ENCODE measurements at places on chromosomes 12 and 14. TPM values are rescaled to one million over a fixed set of nuclear protein-coding genes. Genes with fewer than 3 reads are reported as not detected.

DNA sequence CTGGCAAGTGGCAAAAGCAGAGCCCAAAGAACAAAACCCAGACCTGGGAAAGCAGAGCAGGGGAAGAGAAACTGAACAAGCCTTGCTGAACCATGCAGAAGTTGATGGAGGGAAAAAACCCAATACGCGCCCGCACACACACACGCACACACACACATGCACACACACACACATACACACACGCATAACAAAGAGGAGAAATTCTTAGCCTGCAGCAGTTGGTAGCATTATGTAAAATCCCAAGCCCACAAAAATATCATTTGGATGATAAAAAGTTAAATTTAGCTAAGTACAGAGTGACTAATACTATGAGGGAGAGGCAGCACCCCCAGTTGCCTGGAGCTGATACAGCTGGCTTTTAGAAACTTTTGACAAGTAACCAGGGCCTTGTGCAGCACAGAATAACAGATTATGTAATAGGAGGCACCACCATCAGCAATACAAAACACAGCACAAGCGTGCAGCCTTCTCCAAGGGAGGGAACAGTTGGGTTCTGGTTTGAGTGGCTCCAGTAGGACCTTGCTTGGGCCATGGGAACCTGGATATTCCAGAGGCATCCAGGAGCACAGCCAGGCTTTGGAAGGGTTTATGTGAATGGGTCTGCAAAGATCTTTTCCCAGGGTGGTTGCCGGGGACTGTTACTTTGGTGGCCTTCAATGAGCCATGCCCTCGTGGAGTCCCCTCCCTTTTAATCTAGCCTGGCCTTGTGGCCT, 35.3 kb downstream of the PITPNM2 start:
- peaks cover 3% of the 10 kb centered on the region for H3K4me1 ChIP-seq
- H3K4me3 ChIP-seq, result no peak overlapping the region
- no peaks in the 10 kb centered on the region for H3K27me3 ChIP-seq
- DNase-seq, result peak; percentile 44
- H3K27ac ChIP-seq, result peak overlapping the region; percentile 27

GRCh38 chr14:55752580-55753390, 172.8 kb downstream of the KTN1 start:
- H3K36me3 ChIP-seq, result no peaks in the 10 kb centered on the region
- DNase-seq, result peak; percentile 30
- H3K27ac ChIP-seq, result no peak overlapping the region
- H3K4me1 ChIP-seq, result peaks cover 12% of the 10 kb centered on the region

DNA sequence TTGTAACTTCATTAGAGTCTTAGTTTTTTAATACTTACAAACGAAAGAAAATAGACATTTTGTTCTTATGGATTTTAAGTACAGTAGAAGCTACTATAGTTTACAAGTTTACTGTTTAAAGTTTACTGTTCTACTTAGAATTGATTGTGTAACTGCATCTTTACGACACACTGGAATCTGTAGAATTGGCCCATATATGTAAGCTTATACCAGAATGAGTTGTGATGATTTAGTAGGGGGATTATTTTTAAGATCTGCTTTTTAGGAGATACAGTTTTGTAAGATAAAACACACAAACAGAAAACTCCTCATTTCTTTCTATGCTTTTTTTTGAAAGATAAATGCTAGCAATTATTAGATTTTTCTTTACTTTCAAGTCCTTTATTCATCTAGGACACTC, 30.2 kb upstream of the NAV3 start:
- no peaks in the 10 kb centered on the region for H3K36me3 ChIP-seq
- DNase-seq, result no peak
- no peak overlapping the region for H3K27ac ChIP-seq
- no peak overlapping the region for H3K4me3 ChIP-seq

- H3K27me3 ChIP-seq, result no peaks in the 10 kb centered on the region
- no peak overlapping the region for H3K27ac ChIP-seq
- H3K4me1 ChIP-seq, result no peaks in the 10 kb centered on the region
These were observed 43.3 kb upstream of the DHRS4 start for GRCh38 chr14:23910101-23910875.

DNA sequence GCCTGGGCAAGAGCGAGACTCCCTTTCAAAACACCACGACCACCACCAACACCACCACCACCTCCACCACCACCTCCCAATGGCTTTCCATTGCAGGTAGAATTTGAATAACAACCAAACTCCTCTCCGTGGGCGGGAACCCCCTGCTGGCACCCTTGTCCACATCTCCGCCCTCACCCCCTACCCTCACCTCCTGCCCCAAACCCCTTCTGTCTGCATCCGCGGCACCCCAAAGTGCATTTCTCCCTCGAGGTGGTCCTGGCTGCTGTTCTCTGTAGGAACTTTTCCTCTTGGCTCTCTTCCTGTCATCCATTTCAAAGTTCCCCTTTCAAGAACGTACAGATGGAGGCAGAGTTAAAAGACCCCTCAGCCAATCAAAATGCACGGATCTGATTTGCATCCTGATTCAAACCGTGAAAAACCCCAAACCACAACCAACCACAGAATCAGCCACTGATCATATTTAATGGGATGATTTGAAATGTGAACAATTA, 3.8 kb downstream of the SDSL start:
- H3K36me3 ChIP-seq, result no peaks in the 10 kb centered on the region
- no peak for DNase-seq
- no peaks in the 10 kb centered on the region for H3K27me3 ChIP-seq
- H3K4me3 ChIP-seq, result no peak overlapping the region
- no peak overlapping the region for H3K27ac ChIP-seq

DNA sequence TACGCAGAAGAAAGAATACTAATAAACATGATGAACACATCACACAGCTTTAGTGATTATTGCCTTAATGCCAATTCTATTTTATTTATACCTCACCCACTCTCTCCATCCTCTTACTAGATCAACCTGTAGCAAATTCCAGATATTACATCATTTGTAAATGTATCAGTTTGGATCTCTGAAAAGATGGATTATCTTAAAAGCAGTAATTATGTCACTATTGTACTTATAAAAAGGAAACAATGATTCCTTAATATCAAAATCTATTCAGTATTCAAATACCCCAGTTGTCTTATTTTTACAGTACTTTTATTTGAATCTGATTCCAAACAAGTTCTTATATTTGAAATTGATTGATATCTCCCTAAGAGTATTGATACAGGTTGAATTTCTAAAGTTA, 892.8 kb upstream of the MDGA2 start:
- no peak overlapping the region for H3K27ac ChIP-seq
- H3K4me3 ChIP-seq, result no peak overlapping the region
- H3K4me1 ChIP-seq, result no peaks in the 10 kb centered on the region
- no peaks in the 10 kb centered on the region for H3K36me3 ChIP-seq
- no peak for DNase-seq

GRCh38 chr12:5087831-5088554, 44.3 kb downstream of the KCNA5 start:
- H3K36me3 ChIP-seq, result no peaks in the 10 kb centered on the region
- H3K27me3 ChIP-seq, result peaks cover 2% of the 10 kb centered on the region
- no peak overlapping the region for H3K27ac ChIP-seq
- no peak overlapping the region for H3K4me3 ChIP-seq

DNA sequence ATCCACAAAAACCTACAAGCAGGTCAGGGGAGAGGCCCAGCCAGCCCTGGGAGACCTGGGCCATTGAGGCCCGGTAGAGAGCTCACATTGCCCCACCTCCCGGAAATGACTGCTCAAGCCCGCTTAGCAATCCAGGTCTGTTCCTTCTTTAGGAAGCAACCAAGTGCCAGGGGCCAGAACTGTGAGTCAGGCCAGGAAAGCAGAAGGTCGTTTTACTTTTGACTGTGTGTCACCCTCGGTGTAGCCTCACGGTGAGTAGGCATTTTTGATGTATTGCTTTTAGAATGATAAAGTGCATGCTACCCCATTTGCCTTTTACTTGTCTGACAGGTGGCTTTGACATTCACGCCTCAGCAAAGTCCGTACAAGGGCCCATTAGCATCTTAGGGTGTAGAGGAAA, 25.4 kb upstream of the PWP1 start:
- DNase-seq, result no peak
- no peaks in the 10 kb centered on the region for H3K27me3 ChIP-seq

GRCh38 chr14:96084796-96085195, 45.6 kb downstream of the C14orf132 start:
- no peaks in the 10 kb centered on the region for H3K36me3 ChIP-seq
- H3K27me3 ChIP-seq, result no peaks in the 10 kb centered on the region
- no peaks in the 10 kb centered on the region for H3K4me1 ChIP-seq
- H3K4me3 ChIP-seq, result no peak overlapping the region

DNA sequence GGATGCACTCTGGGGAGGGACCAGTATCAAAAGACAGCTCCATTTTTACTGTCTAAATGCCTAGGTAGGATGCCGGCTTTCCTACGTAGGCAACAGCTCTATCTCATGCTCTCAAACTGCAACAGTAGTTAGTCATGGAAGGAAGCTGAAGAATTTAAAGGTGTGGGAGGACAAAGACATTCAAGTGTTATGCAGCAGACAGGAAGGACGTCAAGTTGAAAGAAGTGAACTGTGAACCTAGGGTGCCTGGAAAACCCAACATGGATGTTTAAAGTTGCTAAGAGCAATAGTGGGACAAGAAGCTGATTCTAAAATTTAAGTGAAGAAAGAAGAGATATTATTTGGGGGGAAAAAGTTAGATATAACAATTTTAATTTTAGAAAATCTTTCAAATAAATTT, 5.9 kb downstream of the SEC23A start:
- no peak overlapping the region for H3K4me3 ChIP-seq
- H3K27me3 ChIP-seq, result no peaks in the 10 kb centered on the region
- H3K4me1 ChIP-seq, result peaks cover 22% of the 10 kb centered on the region

Gene WASHC4
- total RNA-seq, result 102 TPM

Gene OR9K2
- not detected for total RNA-seq

Gene PTPRQ
- total RNA-seq, result 0.08 TPM

Gene SLC6A13
- total RNA-seq, result 1.9 TPM

Gene OLR1
- 15.1 TPM for total RNA-seq

Gene MSRB3
- total RNA-seq, result 19.2 TPM

Gene GPR65
- total RNA-seq, result 0.04 TPM
